ENCODE measurements at places on chromosomes 1 and 21.

GRCh38 chr21:34570313-34570712, 44.6 kb downstream of the RCAN1 start:
- DNase-seq = no peak

- no peak for DNase-seq
Observed at GRCh38 chr1:7960165-7960564, 1.3 kb upstream of the PARK7 start.

- no peak for DNase-seq
Observed at GRCh38 chr1:212498283-212499040, 65.7 kb downstream of the NENF start.

DNA sequence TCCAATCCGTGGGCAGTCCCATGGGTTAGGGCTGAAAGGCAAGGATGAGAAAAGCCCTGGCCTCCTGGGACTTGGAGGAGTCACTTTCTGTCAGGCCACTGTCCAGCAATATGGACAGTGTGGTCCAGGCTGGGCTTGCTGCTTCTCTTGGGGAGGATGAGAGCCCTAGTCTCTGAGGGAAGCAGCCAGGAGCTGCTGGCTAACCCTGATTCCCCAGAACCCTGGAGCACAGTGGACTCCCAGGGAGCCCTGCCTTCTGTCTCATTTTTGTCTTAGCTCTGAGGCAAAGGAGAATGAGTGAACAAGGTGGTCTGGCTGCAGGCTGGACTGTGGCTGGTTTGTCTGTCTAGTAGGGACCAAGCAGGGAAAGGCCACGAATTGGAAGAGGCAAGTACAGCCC, 23.8 kb upstream of the EDN2 start:
- DNase-seq = no peak

DNA sequence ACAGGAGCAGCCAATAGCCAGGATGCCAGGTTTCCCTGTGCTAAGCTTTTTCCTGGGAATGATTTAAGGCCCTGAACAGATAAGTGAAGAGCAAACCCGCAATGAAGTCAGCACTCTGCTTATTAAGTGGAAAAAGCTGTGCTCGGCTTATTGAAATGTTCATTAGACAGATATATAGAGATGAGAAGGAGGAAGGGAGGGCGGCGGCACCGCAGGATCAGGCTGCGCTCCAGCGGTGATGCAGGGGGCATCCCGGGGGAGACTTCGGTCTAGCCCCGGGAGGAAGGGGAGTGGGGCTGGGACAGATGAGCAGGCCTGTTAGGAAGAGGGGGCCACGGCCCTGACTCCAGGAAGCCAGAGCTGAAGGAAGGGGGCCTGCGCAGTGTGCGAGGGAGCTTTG, 115.0 kb downstream of the TMEM53 start:
- no peak for DNase-seq

GRCh38 chr1:24393892-24394291, 19.7 kb downstream of the STPG1 start:
- DNase-seq = no peak

- no peak for DNase-seq
Observed at GRCh38 chr1:208058756-208059155, 147.8 kb upstream of the CD34 start.

DNA sequence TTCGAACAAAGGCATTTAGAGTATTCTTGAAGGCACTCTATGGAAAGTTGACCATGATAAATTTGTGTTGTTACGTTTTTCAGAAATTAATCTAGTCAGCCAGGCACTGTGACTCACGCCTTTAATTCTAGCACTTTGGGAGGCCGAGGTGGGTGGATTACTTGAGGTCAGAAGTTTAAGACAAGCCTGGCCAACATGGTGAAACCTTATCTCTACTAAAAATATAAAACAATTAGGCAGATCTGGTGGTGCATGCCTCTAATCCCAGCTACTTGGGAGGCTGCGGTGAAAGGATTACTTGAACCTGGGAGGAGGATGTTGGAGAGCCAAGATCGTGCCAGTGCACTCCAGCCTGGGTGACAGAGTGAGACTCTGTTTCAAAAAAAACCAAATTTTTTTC, 130.6 kb upstream of the BRINP3 start:
- DNase-seq = no peak

DNA sequence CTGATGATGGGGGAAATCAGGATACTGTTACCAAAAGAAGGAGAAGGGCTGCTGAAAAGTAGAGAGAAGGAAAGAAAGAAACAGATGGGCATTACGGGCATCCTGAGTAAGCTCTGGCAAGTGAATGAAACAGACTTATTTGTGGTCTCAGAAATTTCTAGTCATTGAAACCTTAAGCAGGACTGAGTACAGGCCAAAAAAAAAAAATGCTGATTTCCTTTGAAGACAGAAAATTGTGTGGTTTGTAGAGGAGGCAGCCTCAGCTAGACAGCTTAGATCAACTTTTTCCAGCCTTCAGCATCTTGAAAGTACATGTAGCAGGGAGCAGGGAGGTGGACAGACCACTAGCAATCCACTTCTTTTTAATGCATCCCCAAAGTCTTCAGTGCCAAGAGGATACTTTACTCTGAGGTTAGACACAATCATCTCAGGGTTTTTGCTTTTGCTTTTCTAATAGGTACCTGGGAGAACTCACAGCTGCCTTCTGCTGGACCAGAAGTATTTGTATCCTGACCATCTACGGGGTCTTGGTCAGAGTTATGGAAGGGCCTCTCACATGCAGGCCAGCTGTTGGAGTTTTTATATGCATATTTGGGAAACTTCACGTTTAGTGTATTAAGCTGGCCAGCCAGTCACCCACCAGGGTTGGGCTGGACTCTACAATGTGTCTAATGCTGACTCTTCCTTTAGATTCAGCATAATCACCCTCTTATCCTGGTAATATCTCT, 10.6 kb upstream of the CAPZB start:
- no peak for DNase-seq

GRCh38 chr1:65773391-65774123, 19.1 kb upstream of the PDE4B start:
- no peak for DNase-seq

DNA sequence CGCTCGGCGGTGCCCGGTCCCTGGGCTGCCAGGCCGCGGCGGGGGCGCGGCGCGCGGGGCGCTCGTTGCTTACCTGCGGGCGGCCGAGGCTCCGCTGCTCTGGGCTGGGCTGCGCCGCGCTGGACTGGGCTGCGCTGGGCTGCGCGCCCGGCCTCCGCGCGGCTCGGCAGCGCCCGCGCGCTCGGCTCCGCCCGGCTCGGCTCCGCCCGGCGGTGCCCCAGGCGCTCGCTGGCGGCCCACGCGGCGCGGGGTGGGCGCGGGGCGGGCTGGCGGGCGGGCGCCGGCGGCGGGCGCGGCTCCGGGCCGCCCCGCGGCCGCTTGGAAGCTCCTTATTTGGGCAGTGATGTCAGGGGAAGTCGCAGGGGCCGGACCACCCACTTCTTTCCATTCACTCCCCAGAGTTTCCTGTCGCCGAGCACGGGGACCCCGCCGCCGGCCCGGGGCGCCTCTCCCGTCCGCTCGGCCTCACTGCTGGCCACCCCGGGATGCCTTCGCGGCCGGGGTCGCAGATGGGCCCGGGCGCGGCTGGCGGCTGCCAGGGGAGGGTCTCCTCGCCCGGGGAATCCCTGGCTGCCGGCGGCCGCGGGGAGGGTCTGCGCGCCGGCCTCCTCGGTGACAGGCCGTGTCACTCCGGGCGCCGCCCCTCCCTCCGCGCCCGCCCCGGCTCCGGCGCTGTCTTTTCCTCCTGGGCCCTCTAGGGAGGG, 177.7 kb upstream of the EDN2 start:
- peak; percentile 56 for DNase-seq

GRCh38 chr1:81703391-81703755, 97.4 kb upstream of the ADGRL2 start:
- no peak for DNase-seq

DNA sequence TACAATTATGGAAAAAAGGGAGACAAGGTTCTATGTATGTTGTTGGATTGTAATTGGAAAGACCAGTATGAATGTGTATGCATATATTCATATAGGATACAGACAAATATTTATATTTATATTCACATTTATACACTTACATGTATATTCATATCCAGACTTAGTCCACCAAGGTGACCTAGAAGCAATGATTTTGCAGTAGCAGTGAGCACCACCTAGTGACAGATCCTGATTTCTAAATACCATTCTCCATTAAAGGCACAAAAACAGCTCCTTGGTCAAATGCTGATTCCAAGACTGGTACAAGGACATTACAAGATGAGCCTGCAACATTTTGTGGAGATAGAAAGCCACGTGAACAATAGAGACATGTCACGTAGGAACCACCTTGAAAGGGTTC, 153.4 kb downstream of the SDCCAG8 start:
- no peak for DNase-seq

- DNase-seq = no peak
Observed at GRCh38 chr1:53722025-53722424, 16.9 kb downstream of the GLIS1 start.

- DNase-seq = no peak
Observed at GRCh38 chr1:211724687-211725196, 49.3 kb upstream of the NEK2 start.

DNA sequence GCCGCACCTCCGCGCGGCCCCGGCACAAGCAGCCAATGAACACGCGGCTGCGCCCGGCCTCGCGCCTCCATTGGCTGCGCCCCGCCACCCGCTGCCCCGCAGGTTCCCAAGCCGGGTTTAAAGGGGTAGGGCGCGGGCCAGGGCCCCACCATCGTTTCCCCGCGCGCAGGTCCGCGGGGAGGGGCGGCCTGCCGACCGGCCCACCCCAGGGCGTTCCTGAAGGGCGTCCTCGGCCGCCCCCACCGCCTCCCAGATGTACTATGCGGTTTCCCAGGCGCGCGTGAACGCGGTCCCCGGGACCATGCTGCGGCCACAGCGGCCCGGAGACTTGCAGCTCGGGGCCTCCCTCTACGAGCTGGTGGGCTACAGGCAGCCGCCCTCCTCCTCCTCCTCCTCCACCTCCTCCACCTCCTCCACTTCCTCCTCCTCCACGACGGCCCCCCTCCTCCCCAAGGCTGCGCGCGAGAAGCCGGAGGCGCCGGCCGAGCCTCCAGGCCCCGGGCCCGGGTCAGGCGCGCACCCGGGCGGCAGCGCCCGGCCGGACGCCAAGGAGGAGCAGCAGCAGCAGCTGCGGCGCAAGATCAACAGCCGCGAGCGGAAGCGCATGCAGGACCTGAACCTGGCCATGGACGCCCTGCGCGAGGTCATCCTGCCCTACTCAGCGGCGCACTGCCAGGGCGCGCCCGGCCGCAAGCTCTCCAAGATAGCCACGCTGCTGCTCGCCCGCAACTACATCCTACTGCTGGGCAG, at the start of gene OLIG1:
Gene OLIG1, plus strand, starts transcription at position 148 of the 750 bp plus-strand sequence. Its CDS starts 106 bp downstream, at position 254.
- peak; percentile 45 for DNase-seq

GRCh38 chr21:37032877-37033471, 26.5 kb downstream of the RIPPLY3 start:
- no peak for DNase-seq

- DNase-seq = no peak
Observed at GRCh38 chr1:23081376-23081775, 62.1 kb downstream of the KDM1A start.

DNA sequence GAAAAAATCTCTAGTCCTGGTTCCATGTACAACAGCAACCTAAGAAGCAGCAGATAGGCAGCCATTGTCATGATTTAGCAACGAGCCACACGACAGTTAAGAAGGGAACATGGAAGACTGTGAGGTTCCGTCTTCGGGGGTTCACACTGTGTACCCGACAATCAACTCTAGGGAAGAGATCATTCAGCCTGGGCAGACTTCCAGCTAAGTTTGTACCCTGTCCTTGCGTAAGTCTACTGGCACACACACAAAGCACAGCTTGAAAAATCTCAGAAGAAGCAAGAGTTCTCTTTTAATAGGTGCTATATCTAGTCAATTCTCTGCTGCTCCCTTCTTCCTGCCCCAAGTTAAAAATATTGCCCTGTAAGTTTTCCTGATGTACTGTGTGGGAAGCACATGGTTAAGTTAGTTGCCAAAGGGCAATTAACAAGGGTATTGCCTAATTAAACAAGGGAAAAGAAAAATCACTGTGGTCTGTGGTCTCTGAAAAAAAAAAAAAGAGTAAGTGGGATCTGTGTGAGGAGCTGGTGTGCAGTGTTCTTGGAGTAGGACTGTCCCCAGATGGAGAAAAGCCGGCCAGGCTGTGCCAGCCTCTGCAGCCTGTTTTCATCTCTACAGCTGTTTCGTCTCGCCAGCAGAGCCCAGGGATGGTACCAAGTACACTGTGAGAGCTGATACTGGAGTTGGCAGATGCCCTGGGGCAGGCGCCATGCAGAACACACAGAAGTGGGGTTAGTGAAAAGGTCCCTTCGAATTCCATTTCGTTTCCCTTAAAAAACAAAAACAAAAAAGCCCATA, 6.4 kb upstream of the MYBPHL start:
- no peak for DNase-seq

DNA sequence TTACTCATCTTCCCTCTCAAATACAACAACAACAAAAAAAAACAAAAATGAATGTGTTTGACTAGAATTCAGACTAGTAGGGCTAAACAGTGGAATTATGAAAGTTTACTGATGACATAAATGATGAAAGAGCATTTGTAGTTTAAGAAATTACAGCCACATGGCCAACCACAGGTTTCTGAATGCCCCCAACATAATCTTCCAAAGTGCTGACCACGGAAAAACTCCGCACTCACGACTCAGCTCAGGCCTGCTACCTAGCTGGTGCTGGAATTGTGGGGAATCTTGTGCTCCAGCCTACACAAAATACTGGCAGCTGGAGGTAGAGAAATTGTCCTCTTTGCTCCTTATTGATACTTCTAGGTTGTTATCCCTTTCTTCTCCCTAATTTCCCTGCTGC, 23.6 kb upstream of the TBX15 start:
- no peak for DNase-seq

GRCh38 chr1:63929106-63929478, 155.3 kb downstream of the ROR1 start:
- no peak for DNase-seq

- no peak for DNase-seq
Observed at GRCh38 chr21:29382030-29382654, 83.4 kb downstream of the BACH1 start.

- DNase-seq = no peak
Observed at GRCh38 chr1:25118546-25118945, 113.8 kb downstream of the SYF2 start.

- no peak for DNase-seq
Observed at GRCh38 chr21:40809673-40810197, 37.2 kb downstream of the DSCAM start.

DNA sequence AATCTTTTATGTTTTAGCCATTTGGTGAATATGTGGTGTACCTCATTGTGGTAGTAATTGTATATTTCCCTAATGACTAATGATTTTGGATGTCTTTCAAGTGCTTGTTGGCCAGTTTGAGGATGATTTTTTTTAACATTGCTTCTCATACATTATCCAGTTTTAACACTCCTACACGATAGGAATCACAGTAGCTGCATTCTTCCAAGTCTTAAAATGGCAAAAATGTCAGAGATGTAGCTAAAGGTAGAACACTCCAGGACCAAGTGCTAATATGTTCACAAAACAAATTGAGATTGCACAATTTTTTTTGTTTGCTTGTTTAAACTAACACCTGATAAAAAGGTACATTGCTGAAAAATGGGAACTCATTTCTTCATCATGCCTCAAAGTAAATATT, 11.7 kb downstream of the USP25 start:
- DNase-seq = no peak

DNA sequence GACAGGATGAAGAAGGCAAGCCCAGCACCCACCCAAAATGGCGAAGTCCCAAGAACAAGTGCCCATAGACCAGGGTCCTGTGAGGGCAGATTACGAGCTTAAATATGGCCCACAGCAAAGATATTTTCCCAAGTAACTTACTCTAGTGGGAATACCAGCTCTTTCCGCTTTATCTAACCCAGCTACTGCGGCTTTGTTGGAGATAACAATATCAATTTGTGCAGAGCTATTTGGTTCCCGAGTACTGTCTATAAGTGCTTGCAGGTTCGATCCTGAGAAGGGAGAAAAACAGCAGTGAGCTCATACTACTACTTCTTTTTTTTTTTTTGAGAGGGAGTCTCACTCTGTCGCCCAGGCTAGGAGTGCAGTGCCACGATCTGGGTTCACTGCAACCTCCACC, 14.3 kb upstream of the DNAJC28 start:
- no peak for DNase-seq

Measured in stimulated activated CD4-positive, alpha-beta T cell treated with anti-CD3 and anti-CD28 coated beads, Interleukin-4, amount 100 ng/mL, for 48 hours (primary cell).